Activated CD4-positive, CD25-positive, alpha-beta regulatory T cell treated with anti-CD3 and anti-CD28 coated beads, Interleukin-2, amount 50 U/mL, for 24 hours (primary cell): ENCODE measurements at places on chromosomes 12 and 14.

DNA sequence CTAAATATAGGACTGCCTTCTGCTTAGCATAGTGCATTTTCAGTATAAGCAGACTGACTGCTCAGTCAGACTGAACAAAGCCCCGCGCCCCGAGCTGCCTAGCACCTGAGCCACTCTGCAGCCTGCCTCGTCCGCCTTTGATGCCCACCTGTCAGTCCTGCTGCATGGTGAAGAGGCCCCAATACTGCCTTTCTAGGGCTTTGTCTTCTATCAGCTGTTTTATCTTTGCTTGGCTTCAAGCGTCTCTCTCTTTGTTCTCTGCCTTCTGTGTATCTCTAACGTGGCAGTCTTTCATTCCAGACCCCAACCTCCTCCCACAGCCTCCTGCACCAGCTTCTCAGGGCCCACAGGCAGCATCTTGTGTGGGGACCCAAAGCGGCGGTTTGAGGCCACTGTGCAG, 1001.0 kb downstream of the VRK1 start:
- no peak for ATAC-seq

- peak; percentile 92 for ATAC-seq
Observed at GRCh38 chr12:109888179-109889020, 8.1 kb upstream of the GLTP start.

- ATAC-seq, result no peak
Observed at GRCh38 chr14:73258076-73258475, 20.8 kb downstream of the PAPLN start.

DNA sequence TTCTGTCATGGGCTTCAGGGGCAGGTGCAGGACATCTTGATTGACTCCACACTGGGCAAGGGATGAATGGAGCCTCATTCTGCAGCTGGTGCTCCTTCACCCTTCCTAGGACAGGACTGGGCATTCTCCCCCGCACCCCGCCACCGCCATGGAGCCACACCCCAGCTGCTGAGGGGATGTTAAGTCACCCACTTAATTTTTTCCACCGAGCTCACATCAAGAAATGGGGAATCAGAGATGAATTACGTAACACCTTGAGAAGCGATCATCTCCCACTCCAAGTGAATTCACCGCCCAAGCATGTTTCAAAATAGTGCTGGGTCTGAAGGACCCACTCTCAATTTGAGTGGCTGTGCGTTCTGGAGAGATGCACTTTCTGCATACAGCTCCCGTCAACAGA, 94.2 kb downstream of the EML1 start:
- ATAC-seq, result no peak

- no peak for ATAC-seq
Observed at GRCh38 chr12:64506955-64507354, 55.0 kb downstream of the TBK1 start.

GRCh38 chr14:29895591-29896083, 32.0 kb downstream of the PRKD1 start:
- ATAC-seq, result no peak

DNA sequence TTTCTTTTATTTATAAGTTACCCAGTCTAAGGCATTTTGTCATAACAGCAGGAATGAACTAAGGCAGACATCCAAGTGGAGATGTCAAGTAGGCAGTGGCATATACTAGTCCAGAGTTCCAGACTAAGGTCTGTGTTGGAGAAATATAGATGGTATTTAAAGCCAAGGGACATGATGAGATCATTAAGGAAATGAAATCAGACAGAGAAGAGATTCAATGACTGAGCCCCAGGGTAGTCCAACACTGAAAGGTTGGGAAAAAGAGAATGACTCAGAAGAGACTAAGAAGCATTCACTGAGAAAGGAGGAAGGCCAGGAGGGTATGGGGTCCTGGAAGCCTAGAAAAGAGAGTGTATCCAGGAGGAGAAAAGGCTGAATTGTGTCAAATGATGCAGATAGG, 442.2 kb upstream of the CCDC196 start:
- ATAC-seq, result no peak
